ENCODE measurements at places on chromosomes 12 and 14.
A peak's percentile ranks its signal among the peaks of the same experiment; 100 is the strongest.

GRCh38 chr12:52005903-52006703 lies 643 bp upstream of the TAMALIN start:
- no peak for DNase-seq

DNA sequence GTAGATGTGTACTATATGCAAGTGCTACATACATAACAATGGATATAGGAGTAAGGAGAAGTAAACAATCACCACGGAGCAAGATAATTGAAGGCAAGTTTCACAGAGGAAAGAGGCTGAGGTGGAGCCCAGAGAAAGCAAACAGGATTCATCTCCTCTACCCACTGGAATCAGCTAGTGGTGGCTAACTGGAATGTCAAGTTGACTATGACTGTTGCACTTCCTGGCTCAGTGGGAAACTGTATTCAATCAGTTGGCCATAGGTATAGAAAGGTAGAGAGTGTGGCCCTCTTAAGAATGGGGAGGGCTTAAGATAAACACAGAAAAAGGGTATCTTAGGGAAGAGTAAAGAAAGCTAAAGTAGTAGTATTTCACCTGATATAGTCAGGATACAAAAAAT lies 62.4 kb downstream of the MAP4K5 start:
- DNase-seq = no peak

DNA sequence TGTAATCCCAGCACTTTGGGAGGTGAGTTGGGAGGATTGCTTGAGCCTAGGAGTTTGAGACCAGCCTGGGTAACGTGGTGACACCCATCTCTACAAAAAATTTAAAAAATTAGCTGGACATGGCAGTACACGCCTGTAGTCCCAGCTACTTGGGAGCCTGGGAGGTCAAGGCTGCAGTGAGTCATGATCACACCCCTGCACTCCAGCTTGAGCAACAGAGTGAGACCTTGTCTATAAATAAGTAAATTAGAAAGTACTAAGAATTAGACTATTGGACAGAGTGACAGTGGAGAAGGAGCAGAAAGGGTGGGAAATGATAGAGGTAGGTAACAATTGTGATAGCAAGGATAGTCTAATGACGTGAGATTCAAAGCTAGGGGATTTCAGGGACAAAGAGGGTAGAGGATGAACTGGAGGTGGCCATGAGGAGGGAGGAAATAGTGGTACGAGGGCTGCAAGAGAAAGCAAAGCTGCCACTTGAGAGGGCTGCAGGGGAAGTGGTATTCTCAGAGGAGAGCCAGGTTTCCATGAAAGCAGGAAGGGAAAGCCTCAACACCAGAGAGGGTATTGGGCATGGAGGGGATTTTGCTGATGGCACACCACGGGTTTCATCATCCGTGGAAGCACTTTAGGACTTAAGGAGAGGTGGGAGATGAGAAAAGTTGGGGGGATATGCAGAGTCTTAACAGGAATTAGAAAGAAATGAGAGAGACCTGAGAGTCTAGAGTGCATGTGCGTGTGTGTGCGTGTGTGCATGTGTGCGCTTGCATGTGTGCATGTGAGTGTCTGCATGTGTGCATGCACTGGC lies 85.6 kb downstream of the SYNE2 start:
- no peak for DNase-seq

GRCh38 chr12:88643685-88644084 lies 63.4 kb upstream of the KITLG start:
- no peak for DNase-seq

- no peak for DNase-seq
These were observed 23.3 kb upstream of the NUDT14 start for GRCh38 chr14:105204206-105204930.

DNA sequence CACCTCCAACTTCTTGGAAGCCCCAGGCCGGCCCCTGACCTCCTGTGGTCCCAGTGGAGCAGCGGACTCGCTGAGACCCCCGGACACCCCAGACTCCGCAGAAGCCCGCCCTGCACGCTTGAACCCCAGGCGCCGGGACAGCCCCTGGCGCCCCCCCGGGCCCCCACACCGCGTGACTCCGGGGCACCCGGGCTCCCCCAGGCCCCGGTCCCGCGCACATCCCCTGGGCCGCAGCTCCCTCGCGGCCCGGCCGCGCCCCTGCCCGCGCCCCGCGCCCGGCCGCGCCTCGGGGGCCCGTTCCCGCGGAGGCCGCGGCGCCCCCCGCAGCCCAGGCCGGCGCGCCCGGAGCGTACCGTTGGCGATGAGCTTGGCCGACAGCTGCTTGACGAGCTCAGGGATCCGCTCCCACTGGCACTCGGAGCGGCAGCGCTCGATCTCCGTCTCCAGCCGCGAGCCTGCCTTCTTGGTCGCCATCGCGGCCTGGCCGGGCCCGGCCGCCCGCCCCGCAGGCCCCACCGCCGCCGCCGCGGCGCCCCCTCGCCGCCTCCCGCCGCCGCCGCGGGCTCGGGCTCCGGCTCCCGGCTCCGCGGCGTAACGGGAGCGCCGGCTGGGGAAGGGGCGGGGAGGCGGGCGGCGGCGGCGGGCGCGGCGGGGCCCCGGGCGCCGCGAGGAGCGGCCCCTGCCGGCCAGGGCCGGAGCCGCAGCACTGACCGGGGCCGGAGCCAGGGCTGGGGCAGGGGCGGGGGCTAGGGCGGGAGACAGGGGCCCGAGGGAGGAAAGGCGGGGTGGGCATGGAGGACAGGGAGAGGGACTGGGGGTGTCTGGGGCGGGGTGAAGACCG lies at the start of gene TTC7B:
Gene TTC7B, minus strand, starts transcription at position 609 of the 841 bp plus-strand sequence. Its CDS starts 135 bp downstream, at position 474.
- no peak for DNase-seq

GRCh38 chr12:84128117-84128991 lies 784.2 kb downstream of the SLC6A15 start:
- no peak for DNase-seq

DNA sequence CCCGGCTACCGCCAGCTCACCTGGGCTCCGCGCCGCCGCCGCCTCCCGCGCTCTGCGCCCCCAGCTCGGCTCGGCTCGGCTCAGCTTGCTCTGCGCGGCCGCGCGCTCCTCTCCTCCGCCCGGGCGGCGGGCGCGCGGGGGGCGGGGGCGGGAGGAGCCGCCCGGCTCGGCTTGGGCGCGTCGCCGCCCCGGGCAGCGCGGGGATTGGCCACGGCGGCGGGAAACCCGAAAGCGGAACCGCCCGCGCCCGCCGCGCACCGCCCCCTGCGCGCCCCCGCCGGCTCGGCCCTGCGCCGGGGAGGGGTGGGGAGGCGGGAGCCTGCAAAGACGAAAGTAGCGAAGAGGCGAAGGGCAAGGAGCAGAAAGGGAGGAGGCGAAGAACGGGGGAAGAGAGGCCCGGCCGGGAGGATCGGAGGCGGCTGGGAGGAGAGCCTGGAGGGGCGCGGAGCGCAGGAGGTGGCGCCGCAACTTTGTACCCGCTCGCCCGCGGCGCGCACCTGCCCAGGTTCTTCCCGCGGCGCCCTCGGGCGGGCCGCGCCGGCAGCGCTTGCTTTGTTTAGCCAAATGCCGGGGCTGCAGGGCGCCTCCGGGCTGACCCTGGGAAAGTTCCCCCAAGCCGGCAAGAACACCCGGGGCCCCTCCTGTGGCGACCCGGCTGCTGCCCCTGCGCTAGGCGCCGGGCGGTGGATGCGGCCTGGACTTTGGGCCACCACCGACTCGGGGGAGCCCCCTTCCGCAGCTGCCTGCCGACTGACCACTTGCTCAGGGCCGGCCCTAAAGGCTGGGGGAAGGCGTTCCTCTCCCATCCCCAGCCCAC lies at the start of gene CAMKK2:
Gene CAMKK2, minus strand, starts transcription at position 92 of the 817 bp plus-strand sequence. CDS start 22,183 bp downstream, outside the sequence.
- DNase-seq = peak; percentile 74

GRCh38 chr14:25622763-25623162 lies 572.8 kb upstream of the STXBP6 start:
- no peak for DNase-seq

DNA sequence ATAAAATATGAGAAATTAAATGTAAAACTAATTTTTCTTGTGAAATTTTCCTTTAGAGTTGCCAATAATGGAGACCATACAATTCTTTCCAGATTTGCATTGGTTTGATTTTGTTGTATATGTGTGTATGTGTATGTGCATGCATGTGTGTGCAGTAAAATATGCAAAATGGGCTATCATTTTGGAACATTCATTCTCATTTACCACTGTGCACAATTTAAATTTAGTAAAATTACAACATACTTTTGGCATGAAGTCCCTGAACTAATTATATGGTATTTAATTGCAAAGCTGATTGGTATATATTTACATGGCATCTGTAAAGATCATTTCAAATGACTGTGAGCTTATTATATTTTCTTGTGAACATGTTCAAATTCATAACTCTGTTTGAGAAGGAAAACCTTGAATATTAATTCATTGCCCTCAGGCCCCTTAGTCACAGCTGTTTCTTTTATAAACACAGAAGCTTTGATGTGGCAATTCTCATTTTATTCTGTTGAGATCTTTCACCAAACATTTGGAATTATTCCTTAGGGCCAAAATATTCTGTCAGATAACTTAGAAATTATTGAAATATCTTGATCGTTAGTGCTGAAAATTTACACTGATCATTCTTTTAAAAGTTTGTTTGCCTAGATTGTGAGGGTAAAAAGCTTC lies 17.6 kb downstream of the KERA start:
- DNase-seq = no peak

GRCh38 chr12:131133994-131134393 lies 180.3 kb downstream of the ADGRD1 start:
- no peak for DNase-seq

DNA sequence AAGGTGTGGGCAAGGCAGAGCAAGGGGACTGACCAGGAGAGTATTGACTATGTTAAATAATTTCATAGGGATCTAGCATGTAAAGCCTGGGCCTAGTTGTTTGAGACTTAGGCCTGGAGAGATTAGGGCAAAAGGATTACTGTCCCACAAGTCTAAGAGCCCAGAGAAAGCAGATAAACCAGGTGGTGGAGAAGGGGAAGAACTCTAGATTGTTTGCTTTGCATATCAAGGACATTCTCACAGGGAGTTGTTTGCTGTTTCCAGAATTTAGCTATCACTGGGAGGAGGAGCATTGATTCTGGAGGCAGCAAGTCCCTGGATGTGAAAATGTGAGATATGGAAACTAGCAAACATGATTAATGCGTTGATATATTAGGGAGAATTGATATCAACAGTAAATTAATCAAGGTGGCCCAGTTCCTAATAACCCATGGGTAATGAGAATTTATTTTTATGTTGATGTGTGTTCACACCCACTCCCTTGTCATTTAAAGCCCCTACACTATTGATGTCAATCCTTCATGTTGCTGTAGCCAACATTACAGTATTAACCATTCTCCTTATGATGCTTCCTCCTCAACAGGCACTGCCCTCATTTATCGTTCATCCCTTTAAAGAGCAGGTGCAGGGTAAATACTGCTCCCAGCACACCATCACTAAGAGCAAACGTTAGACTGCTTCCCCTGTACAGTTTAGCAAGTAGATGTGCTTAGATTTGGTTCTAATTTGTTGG lies 1666.7 kb upstream of the FLRT2 start:
- no peak for DNase-seq

DNA sequence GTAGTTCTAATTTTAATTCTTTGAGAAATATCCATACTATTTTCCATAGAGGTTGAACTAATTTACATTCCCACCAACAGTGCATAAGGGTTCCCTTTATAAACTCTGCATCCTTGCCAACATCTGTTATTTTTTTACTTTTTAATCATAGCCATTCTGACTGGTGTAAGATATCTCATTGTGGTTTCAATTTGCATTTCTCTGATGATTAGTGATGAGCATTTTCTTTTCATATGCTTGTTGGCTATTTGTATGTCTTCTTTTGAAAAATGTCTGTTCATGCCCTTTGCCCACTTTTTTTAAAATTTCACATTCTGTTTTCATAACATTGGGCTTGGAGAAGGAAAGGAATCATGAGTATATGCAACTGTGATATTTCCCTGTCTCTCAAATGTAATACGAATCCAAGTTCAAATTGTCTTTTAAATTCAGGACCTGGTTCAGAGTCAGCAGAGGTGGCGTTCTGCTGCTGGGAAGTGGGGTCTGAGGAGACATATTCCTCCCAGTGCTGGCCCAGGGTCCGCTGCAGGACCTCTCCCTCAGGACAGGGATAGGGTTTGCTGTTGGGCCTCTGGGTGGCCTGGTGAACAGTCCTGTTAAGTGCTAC lies 81.2 kb upstream of the ETV6 start:
- no peak for DNase-seq
